G401 (cell line): ENCODE measurements at places on chromosomes 3 and 15.
A peak's percentile ranks its signal among the peaks of the same experiment; 100 is the strongest.

- DNase-seq: no peak
Measured at GRCh38 chr3:106119614-106120082, 250.8 kb upstream of the CBLB start.

DNA sequence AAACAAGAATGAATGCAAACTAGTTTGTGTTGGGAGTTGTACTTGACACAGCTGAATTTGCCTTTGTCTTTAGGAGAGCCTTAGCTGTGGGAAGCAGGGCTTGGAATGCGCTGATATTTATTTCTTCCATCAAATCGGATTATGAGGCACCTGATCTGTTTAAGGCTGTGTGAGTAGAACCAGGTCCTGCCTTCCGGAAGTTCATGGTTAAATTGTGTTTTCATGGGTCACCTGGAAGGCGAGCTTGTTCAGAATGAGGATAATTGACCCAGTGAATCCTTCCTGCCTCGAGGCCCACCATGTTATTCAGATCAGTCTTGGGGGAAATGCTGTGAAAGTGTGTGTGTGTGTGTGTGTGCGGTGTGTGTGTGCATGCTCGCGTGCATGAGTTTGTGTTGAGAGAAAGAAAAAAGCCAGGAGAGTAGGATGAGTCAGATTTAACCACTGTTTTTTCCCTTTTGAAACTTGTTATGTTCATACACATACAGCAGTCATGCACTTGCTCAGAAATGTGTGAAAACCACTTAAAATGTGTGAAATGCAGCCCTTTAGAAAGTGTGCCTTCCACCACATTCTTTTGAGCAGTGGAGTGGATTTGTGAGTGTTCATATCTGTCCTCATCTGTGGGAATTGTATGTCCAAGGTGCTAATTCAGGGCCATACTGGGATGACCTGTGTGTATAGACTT is 36.7 kb downstream of the SMAD3 start:
- no peak for DNase-seq

DNA sequence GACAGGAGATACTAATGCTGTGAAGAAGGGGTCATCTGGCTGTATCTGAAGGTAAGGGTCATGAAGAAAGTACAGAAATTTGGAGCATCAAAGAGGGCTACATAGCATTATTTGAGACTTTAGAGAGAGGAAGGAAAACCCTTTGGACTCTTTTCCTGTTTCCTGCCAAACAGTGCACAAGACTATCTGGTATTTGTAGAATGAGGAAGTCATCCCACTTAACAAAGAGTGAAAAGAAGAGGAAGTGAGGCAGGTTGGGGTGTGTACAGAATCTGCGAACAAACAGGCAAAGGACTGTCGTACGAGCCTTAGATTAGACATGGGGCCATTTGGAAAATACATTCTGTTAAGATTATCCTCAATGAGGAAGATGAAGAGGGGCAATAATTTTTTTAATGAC is 546.8 kb upstream of the EPHA6 start:
- DNase-seq: no peak

GRCh38 chr15:55546718-55547117 is 38.7 kb upstream of the DNAAF4 start:
- DNase-seq: no peak

DNA sequence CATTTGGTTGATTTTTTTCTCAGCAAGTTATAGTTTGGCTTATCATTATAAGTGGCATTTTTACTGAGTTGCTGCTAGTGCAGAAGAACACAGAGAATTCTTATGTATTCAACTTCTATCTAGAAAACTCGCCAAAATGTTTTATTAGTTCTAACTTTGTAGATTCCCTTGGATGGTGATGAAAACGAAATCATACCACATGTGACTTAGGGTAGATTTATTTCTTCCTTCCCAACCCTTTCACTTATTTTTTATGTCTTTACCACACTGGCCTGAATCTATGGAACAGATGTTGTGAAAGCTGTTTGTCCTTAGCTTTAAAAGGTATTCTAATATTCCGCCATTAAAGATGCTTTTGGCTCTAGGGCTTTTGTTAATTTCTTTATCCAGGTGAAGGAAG is 503.3 kb upstream of the CFAP20DC start:
- DNase-seq: no peak

DNA sequence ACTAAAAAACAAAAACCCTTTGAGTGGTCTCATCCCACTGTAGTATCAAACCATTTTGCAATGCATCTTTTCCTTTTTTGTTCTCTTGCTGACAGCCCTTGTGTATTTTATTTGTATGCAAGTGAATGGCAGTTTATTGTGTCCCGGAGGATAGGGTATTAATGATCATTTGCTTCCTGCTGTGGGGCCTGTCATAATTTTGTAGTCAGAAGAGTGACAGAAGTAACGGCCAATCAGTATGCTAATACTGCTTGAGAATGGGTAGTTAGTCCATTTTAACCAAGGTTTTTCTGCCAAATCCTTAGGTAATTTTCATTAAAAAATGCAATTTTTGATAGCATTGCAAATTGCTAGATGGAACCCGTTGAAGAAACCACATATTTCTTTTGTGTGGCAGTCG is 75.5 kb upstream of the PLSCR5 start:
- no peak for DNase-seq

DNA sequence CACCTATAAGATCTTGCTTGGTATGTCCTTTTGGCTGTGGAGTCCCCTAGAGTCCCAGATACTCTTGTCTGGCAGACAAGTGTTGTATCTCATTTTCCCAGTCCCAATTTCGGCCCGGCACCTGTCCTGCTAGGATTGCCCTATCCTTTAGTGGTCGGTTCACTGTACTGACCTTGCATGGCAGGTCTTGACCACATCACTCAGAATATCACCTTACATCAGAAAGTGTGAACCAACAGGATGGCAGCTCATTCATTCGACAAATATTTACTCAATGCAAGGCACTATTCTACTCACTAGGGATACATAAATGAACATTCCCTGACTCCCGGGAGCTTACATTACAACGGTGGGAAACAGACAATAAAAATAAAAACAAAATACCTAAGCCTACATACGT is 5.7 kb upstream of the CCDC80 start:
- DNase-seq: no peak

DNA sequence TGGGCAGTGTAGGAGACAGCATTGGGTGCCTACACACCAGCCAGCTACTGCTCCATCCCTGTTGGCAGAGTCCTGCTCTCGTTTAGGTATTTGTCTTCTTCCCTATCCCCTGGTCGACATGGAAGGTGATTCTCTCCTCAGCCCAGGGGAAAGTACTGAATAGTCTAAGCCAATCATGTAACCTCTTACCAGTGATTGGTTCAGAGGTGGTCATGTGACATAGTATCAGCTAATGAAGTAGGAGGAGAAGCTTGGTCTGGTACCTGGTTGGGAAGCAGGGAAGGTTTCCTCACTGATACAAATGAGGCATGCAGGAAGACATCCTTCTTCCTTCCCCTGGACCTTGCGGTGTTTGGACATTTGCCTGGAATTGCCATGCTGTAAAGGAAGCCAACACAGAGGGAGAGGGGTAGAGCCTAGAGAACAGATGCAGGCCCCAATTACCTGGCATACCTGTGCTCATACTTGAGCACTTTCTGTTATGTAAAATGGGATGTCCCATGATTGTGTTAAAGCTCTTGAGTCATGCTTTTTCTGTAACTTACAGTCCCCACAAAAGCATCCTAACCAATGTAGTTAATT is 32.7 kb upstream of the RASGRP1 start:
- peak; percentile 77 for DNase-seq

DNA sequence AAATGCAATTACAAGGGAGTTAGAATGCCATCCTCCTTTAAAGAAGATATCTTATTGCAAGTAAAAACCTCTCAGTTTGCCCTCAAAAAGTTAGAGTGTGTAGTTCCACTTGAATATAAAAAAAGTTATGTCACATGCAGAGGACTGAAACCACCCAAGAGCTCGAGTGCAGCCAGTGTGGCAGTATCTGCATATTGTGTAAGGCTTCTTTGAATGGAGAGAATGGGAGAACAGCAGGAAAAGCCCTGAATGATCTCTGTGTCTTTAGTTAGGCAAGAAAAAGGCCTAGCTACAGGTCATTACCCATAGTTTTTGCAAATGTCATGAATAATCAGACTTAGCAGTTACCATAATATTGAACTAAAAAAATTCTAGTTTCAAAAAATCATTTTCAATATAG is 13.9 kb upstream of the TEX9 start:
- DNase-seq: no peak

- DNase-seq: no peak
Measured at GRCh38 chr15:77529394-77530159, 103.1 kb downstream of the LINGO1 start.

DNA sequence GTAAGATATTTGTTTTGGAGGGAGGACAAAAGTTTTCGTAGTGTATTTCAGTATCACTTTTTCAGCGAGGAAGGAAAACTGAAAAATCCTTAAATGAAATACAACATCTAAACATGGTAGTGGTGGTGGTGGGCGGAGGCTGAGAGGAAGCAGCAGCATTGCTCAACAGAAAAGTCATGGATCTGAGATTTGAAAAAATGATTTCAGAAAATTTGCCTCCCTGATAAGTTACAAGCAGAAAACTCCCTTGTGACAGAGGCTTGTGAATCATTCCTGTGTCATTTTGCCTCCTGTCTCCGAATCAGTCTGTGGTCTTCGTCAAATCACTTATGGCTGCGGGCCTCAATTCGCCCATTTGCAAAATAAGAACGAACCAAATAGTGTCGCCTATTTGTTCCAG is 965 bp upstream of the CRBN start:
- DNase-seq: no peak

DNA sequence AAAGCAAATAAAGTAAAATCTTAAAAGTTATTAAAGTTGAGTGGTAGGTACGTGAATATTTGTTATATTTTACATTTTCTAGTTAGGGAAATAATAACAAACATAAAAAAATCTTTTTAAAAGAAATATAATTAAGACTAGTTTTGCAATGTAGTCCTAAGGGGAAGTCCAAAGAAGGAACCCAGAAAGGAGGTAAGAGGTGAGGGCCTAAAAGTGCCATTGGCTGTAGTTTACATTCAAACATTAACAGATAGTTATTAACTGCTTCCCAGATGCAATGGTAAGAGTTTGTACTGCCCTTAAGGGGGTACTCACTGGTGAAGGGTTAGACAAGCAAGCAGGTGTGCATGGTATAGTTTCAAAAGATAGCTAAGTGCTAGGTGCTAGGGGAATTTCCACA is 79.2 kb downstream of the B3GALNT1 start:
- DNase-seq: no peak

DNA sequence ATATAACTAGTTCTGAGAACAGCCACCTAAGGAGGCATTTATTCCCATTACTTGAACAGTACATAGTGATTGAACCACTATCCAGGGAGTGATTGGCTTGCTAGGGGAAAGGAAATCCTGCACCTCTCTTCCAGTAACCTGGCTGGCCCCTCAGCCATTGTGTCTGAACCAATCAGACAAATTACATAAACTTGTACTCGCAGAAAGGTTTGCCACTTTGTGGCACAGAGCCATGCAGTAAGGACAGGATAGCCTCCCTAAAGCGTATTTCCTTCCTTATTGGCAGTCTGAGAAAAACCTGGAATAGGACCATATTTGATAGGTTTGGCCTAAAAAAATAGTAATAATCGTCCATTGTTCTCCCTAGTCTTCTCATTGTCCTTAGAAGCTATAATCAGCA is 19.0 kb downstream of the CMSS1 start:
- DNase-seq: no peak

DNA sequence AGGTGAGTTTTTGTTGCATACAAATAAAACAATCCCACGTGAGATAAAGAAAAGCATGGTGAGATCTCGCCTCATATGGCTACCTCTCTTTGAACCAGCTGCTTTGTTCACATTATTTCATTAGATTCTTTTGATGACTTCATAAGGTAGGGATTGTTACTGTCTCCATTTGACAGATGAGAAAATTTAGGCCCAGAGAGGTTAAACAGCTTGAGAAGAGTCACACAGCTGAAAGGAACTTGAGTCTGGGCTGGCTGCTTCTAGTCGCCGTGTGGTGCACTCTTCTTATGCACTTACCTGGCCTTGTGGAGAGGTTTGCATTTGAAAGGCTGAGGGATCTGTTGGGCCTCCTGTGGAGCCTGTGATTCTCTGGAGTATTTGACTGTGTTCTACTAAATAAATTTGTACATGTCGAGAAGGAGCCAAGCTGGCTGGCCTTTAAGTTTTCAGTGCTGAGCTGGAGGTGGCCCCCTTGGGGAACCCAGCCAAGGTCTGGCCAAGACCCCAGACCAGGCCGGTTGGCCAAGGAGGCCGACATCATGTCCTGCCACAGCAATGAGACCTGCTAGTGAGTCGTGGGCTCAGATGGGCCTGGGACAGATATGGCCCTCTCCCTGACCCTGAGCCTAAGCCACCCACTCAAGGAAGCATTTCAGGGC is 125.1 kb downstream of the SMAD6 start:
- DNase-seq: no peak

- DNase-seq: no peak
Measured at GRCh38 chr3:97974996-97975395, 2.8 kb upstream of the RIOX2 start.

DNA sequence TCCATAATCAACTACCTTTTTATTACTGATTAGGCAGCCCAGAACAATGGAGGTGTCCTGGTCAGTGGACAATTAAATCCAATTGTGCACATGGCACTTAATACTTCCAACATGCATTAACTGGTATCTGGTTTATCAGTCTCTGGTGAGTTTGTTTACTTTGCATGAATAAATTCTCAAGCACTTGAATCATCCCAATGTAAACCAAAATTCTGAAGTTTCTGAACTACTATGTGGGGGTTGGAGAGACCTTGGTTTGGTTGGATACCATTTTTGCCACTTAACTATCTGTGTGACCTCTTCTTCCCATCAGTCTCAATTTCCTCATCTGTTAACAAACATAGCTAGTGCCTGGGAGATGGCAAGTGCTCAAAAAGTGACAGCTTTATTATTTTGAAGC is 70.5 kb upstream of the MAP4 start:
- no peak for DNase-seq

DNA sequence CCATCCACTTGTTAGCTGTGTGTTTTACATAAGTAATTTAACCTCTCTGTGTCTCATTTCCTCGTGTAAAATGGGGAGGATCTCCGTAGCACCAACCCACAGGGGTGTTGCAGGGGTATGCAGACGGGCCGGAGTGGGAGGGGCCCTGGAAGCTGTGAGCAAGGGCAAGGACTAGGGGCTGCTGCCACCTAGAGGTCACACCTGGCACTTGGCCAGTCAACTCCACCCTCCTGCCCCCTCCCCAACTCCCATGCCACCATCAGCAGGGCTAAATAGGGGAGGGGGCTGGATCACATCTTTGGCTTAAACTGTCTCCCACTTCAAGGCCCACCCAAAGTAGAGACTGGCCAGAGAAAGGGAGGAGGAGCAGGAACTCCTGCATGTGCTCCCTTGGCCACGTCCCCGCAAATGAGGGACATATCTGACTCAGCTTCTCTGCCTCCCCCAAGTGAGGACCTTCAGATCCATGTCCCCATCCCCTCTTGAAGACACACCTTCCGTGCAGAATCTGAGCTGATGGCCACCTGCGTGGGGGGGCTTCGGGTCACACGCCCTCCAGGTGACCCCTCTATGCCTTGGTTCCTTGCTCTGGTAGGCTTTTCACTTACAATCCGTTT is 2.6 kb downstream of the CCDC9B start:
- peak; percentile 57 for DNase-seq
